ENCODE measurements at places on chromosomes 2 and 18.

DNA sequence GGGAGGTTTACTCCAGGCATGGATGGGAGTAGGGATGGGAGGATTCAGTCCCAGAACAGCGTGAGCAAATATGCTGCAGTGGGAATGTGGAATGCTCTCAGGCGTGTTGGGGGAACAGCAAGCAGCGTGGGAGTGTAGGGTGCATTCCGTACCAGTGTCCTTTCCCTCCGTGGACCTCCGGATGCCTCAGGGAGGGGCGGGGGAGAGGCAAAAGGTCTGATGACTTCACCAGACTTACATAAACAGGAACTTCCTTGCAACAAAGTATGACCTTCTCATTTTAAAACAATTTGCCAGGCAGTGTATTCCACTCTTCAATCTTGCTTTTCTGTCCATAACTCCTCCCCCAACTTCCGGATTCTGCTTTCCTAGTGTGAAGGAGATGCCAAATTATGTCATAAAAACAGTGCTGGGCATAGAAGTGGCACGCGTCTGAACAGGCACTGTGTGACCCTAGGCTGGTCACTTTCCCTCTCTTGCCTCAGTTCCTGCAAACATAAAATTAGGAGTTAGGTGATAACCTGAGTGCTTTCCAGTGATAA, 36.9 kb downstream of the RPL37A start:
- peak; percentile 95 for DNase-seq

DNA sequence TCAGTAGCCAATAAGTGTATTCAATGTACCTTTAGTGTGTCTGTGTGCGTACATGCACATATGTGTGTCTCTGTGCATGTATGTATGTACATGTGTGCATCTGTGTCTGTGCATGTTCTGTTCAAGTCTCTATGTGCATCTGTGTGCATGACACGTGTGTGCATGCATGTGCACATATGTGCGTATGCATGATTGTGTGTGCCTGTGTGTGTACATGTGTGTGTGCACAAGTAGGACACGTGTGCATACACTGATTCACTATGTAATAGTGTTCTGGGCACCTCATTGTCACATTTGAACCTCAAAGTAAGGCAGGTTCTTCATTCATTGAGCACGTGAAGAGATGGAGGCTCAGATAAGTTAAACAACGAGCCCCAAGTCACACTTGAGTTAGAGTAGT, 142.6 kb upstream of the COPS8 start:
- DNase-seq: no peak

DNA sequence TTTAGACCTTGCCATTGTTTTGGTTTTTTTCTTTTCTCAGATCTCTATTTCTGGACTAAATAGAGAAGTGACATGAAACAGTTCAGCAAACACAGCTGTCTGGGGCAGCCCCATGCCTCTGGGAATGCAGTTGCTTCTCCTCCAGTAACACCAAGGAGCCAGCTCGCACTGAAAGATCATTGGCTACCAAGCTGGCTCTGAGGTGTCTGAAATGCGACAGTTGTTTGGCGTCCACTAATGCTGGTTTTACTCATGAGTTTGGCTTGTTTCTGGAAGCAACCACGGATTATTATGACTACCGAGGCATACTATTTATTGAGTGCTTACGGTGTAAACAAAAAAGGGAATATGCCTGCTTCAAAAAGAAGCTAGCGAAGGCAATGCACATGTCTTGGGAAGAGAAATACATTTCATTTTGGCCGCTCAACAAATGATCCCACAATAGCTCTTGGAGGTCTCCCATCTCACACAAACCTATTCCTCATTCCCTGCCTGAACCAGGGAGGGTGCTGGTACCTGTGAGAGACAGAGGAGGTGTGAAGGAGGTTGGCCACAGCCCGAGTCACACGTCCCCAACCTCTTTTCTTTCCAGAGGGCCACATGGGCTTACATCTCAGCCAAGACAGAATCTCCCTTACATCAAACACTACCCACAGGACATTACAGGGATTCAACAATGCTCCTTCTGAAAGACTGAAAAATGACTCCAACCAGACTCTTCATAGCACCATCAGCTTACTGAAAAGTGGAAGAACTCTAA, 37.5 kb upstream of the NEB start:
- peak; percentile 83 for DNase-seq

DNA sequence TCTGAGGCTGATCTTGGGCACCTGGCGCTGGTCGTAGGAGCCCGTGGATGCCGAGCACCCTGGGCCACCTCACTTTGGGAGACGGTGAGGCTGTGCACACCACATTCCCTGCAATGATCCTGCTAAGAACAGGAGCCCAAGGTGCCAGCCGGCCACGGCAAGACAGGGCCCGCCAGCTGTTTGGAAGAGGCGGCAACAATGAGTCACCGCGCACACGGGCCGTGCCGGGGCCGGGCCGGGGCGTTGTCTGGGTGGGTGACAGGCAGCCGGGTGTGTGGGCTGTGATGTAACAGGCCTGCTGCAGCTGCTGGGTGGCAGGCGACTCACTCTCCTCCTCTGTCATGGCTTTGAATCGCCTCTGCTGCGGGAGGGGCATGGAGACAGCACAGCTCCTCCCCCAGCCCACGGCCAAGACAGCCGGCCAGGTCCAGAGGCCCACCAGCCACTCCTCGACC, 49.7 kb upstream of the ODC1 start:
- DNase-seq: peak; percentile 32

- no peak for DNase-seq
These were observed 176.3 kb downstream of the ANKRD30B start for GRCh38 chr18:14924226-14924625.

GRCh38 chr2:125696560-125696959, 959.4 kb upstream of the GYPC start:
- DNase-seq: no peak

DNA sequence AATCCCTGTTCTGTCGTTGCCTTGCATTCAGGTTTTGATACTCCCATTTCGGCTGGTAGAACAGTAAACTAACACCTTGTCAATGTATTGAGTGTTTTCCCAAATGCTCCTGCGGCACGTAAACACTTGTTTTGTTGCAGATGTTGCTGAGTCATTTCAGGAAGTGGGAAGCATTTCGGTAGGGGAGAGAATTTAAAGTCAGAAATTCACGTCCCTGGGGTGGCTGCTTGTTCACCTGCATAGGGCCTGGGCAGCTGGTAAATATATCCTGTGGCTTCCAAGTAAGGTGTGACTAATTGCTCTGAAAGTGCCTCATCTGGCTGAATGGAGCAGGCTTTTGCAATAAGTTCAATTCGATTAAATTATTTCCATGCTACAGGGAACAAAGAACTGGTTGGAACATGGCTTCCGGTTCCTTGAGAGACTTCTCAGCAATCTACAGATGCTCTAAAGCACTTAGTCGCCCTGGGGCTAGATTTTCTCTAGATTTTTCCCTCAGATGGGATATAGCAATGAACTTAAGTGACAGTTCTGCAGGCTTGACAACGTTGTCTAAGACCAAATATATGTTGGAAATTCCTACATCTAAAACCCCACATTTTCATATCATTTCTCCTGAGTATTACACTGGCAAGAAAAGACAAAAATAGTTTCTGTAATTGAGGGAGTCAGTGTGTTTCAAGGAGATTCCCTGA, 5.2 kb downstream of the GALR1 start:
- DNase-seq: no peak

DNA sequence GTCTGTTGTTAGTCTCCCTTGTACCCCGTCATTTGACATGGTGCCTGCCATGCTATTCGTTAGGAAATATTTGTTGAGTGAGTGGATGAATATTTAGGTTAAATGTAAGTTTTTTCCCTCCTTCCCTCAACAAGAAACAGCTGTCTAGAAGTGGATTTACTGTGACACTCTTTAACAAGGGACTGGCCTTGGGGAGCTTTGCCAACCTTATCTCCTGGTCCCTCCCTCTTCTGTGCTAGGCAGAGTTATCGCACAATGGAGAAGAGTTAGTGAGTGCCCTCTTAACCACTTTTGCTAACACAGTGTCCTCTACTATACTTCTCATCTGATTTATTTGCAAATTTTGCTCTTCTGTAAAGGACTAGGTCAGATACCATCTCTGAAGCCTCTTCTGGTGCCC, 61.2 kb downstream of the DIS3L2 start:
- no peak for DNase-seq

GRCh38 chr18:56907771-56908170, 239.1 kb upstream of the BOD1L2 start:
- DNase-seq: no peak

DNA sequence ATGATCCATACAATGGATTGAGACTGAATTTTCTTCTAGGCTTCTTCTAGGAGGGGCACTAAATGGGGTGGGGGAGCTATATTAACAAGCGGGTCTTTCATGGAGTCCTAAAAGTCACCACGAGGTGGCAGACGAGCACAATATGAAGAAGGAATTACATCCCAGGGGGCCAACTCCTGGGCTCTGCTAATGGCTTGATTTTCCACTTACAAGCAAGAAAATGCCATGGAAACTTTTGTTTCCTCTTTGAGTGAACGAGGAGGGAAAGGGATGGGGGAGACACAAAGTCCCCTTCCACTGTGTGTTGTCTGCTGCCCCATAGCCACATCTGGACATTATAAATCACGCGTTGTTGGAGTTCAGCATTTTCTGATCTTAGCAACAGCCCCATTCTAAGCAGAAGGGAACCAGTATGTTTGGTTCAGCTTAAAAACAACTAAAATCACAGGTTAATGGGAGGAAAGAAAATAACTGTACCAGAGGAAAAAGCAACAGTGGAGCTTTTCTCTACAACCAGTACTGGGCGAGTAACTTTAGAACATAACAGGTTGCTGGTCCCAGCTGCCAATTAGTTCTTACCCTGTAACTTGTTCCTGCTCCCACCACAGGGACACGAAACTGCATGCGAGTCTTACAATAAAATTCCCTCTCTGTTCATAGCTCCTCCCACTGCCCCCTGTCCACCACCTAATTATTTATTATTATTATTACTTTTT, 285.0 kb upstream of the PARD3B start:
- DNase-seq: no peak

DNA sequence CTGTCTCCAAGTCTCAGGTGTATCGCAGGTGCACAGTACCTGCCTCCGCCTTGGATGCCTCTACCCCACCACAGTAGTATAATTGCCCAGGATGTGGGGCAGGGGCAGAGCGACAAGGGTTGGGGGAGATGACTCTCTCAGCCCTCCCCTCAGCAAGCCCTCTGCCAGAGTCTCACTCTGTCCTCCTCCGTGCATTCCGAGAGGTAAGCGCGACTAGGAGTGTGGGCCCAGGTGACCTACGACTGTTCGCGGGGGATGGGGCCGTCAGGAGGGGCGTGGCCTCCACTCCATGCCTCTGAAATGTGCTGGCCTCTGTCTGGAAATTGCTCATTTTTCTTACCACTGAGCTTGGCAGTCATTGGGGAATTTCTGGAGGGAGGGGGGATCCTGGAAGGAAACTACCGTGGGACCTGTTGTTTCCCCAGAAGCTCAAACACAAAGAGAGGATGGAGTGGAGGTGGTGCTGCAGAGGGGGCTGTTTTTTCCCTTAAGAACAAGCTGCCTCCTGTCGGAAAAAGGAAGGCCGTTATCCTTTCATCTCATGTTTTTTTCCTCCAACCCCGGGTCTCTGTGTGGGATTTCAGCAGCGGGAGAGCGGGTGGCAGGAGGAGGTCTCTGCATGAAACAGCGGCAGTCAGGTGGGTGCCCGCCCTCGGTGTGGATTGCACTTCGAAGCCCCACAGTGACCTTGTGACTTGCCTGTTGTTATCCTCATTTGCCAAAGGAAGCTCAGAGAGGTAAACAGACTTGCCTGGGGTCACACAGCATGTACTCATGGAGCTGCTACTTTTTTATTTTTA, 13.0 kb upstream of the RALB start:
- DNase-seq: peak; percentile 67

DNA sequence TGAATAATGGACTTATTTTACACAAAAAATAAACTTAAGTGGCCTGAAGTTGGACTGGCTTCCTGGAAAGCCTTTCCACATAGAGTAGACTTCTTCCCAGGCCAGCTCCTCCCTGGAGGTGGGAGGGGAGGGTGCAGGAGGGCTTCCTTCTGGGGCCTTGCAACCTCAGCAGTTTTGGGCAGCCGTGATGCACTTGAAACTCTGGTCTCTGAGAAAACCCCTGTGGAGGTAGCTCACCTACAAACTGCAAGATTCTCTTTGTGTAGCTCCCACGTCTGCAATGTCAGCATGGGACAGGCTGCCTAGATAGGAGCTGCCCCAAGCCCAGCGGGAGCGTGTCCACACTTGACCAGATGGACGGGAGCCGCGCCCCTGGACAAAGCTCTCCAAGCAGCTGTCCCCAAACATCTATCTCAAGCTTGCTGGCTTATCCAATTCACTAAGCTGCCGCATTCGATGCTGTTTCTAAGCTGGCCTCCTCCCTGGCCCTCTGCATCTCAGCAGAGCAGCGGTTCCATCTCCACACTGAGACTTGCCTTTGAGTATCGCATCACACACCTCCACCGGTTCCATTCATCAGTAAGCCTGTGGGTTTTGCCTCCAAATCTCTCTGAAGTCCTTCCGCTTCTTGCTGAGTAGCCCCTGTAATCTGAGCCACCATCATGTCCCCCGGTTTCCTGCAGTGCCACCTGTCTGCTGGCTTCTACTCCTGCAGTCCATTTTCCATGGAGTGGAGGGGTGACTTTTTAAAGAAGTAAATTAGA, 1.6 kb upstream of the LPIN1 start:
- DNase-seq: no peak

DNA sequence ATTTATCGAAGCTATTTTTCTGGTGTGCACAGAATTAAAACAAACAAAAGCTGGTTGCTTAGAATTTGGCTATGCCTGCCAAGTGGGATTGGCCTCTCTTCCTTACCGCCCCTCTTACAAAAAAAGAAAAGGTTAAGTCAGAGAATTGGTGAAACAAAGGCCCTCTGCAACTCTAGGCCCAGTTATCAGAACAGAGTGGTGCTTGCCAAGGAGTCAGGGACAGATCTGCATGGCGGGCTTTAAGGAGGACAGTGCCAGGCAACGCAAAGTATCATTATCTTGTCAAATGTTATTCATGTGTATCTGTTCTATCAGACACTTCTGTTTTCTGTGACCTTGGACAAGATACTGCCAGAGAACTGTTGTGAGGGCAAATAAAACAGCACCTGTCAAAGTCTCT, 78.3 kb downstream of the TGIF1 start:
- no peak for DNase-seq

DNA sequence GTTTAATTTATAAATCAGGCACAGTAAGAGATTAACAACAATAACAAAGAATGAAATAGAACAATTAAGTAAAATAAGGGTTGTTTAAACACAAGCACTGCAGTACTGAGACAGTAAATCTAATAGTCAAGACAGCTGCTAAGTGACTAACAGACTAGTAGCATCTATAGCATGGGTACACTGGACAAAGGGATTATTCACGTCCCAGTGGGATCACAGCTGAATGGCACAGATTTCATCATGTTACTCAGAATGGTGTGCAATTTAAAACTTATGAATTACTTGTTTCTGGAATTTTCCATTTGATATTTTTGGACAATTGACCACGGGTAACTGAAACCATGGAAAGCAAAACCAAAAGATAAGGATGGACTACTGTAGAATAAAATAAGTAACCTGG, 161.9 kb upstream of the DAPL1 start:
- DNase-seq: no peak

DNA sequence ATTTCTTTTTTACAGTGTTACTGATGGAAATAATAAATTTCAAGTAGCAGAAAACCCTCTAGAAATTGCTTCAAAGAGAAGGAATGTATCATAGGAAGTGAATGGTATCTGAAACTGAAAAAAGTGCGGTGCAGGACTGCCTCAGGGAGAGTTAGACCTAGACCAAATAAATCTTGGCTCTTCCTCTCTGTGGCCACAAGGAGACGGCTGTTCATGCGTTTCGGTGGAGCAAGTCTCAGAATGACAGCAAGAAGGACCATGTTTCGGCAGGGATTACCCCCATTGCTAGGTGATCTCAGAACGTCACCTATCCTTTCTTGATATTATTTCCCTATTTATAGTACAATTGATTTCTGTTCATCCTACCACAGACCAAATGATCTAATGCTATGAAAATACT, 522.3 kb downstream of the SOX11 start:
- no peak for DNase-seq
